ENCODE measurements at places on chromosomes 16 and 17.
A peak's percentile ranks its signal among the peaks of the same experiment; 100 is the strongest.

DNA sequence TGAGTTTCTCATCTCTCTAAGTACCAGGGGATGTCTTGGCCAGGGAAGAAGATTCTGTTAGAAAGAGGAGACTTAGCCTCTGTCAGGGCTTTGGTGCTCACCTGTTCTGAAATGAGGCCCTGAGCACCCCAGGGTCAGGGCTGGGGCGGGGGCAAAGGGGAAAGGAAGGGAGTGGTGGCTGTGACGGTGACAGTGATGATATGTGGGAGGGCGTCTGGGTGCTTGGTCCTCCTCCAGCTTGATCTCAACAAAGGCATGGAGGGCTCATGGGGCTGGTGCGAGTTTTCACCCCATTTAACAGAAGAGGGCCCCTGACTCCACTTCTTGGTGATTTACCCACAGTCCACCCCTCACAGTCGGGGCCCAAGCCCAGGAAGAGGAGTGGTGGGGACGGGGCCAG, 15.1 kb downstream of the SOX8 start:
- no peak for DNase-seq

- peak; percentile 67 for DNase-seq
Measured at GRCh38 chr17:45410144-45411091, 22.3 kb downstream of the ARHGAP27 start.

DNA sequence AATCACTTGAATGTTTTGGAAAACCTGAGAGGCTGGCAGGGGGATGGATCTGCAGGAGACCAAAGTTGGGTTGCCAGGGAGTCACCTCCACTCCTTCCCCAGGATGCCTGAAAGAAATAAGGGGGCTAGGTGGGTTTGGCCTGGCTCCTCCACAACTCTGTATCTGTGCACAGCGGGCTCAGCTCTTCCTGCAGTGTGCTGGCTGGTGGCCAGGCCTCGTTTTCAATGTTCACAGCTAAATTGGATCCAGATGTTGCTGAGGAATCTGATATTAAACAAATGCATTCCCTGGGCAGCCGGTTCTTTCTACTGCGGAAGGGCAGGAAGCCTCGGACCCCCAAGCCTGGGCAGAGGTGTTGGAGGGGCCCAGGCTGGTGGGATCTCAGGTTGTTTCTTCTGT, 106.2 kb downstream of the N4BP1 start:
- peak; percentile 87 for DNase-seq

GRCh38 chr17:2925011-2925410, 128.8 kb downstream of the RAP1GAP2 start:
- no peak for DNase-seq

DNA sequence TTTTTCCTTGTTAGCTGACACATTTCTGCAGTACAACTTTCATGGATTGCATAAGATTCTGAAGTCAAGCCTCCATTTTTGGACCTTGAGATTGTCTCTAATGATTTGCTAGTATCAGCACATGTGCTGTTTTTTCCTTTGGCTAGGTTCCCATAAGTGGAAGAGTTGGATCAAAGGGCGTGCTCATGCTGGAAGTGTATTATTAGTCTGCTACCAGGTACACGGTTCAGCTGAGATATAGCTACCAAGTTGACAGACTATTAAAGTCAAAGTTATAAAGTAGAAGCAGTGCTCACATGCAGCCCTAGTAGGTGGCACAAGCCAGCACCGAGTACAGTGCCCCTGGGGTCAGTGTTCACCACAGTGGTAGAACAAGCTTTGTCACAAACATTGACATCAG, 3.2 kb downstream of the FAHD1 start:
- no peak for DNase-seq

- no peak for DNase-seq
Measured at GRCh38 chr17:65609286-65609685, 47.8 kb upstream of the AXIN2 start.

- peak; percentile 34 for DNase-seq
Measured at GRCh38 chr16:85832570-85833218, 33.2 kb downstream of the COX4I1 start.

DNA sequence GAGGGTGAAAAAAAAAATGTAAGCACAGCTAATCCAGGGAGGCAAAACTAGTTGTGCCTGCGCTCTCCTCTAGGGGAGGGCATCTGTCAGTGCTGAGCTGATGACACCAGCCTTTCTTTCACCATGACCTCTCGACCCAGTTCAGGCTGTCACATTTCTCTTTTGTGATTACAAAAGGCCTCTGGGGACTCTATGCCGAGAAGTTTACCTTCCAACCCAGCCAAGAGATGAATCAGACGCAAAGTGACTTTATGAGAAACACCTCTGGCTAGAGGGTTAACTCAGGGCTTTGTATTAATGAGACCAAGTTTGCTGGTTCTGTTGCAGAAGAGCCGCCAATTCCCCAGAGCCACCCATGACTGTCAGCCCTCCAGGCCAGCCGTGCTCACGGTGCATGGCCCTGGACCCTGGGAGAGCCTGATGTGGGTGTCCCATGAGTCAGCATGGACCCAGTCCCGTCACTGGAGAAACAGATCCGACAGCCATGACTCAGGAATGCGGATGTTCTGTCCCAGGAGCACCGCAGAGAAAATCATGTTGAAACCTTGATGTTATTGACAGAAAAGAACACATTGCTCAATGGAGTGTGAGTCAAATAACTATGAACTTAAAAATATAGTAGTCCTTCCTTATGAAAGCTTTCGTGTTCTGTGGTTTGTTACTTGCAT, 437.2 kb downstream of the HS3ST3B1 start:
- peak; percentile 61 for DNase-seq

GRCh38 chr17:44844390-44844830, 3.3 kb upstream of the HIGD1B start:
- peak; percentile 62 for DNase-seq

DNA sequence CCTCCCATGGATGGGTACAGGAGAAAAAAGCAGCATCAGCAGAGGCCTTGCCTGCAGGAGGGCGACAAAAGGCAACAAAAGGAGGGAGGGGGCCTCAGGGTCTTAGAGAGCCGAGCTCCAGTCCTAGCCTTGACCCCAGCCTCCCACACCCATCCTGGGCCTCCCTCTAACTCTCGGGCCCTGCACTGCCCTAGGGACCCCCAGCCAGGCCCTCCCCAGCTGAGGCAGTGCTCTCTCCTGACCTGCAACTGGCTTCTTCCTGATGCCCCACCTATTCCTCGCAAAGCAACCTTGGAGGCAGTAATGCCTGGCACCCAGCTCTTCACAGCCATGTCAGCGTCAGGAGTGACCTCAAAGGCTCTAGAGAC, 15.2 kb upstream of the SRRM2 start:
- peak; percentile 27 for DNase-seq

- DNase-seq, result no peak
Measured at GRCh38 chr17:50539762-50540559, 7.0 kb upstream of the SPATA20 start.

- no peak for DNase-seq
Measured at GRCh38 chr16:57725151-57725550, 10.4 kb upstream of the KATNB1 start.

DNA sequence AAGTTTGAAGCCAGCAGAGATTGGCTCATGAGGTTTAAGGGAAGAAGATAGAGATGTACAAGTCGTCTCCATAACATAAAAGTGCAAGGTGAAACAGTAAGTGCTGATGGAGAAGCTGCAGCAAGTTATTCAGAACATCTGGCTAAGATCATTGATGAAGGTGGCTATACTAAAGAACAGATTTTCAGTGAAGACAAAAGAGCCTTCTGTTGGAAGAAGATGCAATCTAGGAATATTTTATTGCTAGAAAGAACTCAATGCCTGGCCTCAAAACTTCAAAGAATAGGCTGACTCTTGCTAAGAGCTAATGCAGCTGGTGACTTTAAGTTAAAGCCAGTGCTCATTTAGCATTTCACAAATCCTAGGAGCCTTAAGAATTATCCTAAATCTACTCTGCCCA, 26.0 kb downstream of the CCL4 start:
- no peak for DNase-seq

- DNase-seq, result no peak
Measured at GRCh38 chr17:33322063-33322462, 29.0 kb upstream of the ASIC2 start.

- DNase-seq, result no peak
Measured at GRCh38 chr17:19327031-19327783, 35.3 kb downstream of the B9D1 start.

- no peak for DNase-seq
Measured at GRCh38 chr17:18314059-18314730, 599 bp downstream of the TOP3A start.

DNA sequence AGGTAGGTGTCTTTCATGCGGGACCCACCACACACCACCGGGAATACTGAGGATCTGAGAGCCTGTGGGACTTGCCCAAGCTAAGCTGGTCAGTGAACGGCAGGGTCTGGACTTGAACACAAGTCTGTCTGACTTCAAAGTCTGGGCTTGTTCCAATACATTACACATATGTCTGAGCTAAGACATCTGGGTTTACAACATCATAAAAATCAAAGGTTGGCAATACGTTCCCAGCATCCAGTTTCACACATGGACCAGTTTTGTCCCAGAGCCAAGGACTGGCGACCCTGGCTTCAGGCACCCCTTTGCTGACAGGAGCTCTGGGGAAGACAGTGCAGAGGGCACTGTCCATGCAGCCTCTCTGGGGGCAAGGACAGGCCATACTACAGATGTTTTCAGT, 27.9 kb upstream of the AXIN2 start:
- DNase-seq, result peak; percentile 6

DNA sequence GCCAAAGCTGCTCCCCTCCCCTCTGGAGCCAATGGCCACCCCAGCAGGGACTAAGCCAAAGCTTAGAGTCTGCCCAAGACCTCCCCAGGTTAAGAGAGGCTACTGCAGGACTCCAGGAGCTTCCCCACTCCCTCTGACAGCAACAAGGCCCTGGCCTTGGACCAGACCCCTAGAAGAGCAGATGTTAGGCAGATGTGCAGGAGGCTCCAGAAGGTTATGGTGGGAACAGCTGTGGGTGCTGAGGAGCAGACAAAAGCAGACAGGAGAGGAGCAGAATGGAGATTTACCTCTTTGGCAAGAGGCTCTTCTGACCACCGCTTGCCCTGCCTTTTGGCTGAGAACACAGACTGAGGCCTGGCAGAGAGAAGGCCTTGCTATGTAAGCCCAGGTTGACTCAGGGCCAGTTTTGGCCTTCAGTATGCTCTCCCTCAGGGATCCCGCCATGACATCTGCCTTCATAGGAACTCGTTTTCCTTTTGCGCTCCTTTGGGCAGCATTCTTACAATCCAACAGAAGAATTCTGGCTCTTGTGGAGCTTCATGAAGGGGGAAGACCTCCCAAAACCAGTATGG, 113.0 kb downstream of the RBFOX3 start:
- no peak for DNase-seq

DNA sequence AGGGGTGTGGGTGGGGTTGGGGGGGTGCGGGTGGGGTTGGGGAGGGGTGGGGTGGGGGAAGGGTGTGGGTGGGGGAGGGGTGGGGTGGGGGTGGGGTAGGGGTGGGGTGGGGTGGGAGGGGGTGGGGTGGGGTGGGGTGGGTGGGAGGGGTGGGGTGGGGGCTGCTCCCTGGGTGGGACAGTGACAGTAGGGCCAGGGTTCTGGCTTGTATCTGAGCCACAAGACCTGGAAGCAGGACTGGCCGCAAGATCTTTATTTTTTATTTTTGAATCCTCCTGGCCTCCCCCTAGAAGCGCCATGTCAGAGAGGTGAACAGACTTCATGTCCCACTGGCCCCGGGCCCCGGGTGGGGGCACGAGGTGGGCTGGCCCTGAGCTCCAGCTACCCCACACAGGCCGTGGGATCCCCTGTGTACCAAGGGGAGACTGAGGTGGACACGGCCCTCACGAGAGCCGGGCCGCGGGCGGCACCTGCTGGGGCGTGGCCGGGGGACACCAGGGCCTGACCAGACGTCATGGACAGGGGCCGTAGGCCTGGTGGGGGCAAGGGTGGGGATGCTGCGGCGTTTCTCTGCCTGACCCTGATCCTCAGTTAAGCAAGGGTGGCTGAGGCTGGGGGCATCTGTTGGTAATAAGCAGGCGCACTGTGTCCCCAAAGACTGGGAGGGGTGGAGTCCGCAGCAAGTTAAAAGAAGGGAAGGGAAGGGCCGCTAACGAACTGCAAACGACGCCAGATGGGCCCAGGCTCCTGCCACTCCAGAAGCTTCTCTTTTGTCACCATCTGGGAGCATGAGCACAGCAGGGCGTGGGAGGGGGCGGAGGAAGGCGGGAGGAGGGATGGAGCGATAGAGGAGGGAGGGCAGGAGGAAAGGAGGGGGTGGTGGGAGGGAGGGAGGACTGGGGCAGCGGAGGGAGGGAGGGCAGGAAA, 22.3 kb upstream of the PABPN1L start:
- peak; percentile 78 for DNase-seq

Measured in Right ventricle myocardium superior (tissue), 1 donor.